ENCODE measurements at places on chromosomes 13 and 19.

DNA sequence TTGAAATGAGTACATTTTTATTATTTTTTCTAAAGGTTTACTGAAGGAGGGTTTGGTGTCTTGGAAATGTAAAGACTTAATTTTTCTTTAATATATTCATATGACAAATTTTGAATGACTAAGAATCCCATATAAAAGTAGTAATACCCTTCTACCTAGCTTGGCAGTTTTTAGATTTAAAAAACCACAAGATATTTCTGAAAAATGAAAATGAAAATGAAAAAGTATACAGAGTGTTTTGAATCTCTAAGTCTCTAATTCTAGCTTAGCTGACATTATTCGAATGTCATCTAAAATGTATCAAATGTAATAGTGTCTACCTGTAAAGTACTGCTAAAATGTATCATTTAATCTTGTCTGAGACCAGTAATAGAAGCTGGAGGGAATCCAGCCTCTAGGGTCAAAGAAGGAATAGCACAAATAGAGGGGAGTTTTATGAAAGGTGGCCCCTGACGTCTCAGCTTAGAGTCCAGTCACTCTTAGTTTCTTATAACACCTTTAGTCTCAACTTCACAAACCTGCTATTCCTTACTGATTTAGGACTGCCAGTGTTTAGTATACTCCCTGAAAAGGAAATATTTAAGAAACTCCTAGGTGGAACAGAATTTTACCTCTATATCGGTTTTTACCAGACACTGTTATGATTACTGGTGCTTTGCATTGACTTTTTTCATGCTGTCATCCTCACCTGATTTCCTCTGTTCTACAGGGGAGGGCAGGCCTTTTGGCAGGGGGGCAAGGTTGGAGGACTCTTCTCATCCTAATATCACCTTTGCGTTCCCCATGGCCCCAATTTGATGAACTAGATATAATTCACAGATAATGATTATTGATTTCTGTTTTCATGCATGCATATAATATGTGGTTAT is 16.2 kb upstream of the MIR17HG start:
- DNase-seq: no peak

DNA sequence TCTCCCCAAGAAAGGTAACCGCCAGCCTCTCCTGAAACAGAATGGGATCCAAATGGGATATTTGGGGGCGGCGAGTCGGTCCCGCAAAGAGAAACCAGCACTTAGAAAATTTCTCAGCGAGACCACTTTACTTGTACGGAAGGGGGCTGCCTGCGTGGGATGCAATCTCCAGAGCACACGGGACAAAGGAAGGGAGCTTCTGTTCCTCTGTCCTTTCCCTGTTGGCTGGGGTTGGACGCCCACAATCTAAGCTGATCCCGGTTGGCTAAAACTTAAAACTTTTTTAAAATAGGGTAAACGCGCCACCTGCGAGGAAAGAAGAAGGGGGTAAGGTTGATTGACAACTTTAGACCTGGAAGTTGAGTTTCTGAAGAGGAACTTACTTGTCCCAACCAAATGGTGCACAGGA is 826 bp upstream of the BSG start:
- peak; percentile 47 for DNase-seq

DNA sequence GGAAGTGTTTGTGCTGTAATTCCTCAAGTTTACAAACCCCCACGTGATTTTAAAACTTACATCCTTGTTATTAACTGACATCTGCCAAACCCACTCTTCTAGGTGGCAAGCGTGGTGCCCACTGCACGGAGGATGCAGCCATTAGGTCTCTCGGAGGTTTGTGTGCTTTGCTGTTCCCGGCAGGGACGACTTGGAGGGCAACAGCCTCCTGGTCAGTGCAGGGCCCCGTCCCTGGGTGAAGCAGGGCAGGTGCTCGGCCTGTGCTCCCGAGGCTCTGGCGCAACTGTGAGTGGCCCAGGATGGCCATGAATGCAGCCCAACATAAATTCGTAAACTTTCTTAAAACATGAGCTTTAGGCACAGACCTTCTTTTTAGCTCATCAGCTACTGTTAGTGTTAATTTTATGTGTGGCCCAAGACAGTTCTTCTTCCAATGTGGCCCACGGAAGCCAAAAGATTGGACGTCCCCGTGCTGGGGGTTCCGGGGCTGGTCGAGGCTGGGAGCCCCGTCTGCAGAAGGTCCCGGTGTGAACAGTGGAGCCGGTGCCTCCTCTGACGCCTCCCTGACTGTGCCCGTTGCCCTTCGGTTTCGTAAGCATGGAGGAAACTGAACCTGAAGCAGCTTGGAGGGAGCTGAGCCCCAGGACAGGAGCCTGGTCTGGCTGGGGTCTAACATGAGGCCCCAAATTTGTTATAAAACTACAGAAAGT is 11.9 kb downstream of the GAS6 start:
- DNase-seq: no peak

DNA sequence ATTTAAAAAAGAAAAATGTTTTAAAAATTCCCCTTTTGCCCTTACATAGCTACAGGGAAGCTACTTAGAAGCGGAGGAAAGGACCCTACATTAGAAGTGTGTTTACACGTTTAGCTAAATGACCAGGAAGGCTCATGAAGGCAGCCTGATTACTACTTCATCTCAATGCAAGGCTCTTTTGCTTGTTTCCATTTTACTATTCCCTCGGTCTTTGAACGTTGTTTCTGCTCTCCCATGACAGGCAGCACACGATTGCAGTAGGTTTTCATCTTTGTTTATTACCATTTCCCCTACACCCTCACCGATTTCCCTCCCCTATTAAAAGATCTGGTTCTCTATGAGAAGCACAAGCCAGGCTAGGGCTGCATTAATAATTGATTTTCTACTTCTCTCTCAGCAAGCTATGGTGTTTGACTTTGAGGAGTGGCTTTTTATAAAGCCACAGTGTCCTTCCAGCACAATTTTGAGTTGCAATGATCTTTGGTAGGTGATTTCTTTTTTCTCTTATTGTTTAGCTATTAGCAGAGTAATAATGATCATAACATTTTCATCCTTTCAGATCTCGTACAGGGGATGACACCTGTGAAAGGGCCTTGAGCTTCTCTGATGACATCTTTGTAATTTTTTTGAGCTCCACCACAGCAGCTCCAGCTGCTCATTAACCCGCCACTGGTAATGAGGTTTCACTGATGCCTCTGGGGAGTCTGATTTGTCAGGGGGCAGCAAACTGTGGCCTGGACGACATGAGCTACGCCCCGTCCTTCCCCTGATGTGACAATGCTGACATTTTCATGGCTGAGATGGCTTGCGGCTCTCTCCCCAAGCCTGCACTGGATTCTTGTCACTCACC is 670.3 kb downstream of the UQCRFS1 start:
- DNase-seq: no peak

- DNase-seq: no peak
Observed at GRCh38 chr13:111611651-111612050, 291.2 kb downstream of the TEX29 start.

DNA sequence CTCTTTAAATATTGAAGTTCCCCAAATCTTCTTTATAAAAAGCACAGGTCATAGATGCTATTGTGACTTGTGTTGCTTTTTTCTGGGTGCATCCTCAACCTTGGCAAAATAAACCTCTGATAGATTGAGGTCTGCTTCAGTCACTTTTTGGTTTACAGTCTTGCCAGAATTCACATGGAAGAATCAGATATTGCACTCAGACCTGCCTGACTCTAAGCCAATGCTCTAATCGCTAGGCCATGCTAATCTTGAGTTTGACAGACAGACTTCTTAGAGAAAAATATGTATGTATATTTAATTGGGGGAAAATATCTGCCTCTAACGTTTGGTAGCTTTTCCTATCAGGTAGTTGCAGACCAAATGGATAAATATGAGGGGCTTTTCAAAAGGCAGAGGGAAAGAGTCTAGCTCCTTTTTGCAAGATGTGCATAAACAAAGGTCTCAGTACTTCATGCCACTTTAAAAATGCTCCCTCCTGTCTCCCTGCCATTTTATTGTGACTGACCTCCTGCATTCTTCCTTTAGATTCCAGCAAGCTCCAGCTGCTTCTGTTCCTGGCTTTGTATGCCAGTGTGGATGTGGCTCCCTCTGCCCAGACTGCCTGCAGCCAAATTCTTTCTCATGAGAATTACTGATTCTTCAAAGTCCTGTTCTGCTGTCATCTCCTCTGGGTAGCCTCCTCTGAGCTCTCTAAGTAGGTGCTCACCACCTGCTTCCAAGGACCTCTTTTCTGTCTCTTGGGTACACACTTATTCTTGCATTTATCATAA is 42.4 kb upstream of the RFC3 start:
- DNase-seq: no peak

DNA sequence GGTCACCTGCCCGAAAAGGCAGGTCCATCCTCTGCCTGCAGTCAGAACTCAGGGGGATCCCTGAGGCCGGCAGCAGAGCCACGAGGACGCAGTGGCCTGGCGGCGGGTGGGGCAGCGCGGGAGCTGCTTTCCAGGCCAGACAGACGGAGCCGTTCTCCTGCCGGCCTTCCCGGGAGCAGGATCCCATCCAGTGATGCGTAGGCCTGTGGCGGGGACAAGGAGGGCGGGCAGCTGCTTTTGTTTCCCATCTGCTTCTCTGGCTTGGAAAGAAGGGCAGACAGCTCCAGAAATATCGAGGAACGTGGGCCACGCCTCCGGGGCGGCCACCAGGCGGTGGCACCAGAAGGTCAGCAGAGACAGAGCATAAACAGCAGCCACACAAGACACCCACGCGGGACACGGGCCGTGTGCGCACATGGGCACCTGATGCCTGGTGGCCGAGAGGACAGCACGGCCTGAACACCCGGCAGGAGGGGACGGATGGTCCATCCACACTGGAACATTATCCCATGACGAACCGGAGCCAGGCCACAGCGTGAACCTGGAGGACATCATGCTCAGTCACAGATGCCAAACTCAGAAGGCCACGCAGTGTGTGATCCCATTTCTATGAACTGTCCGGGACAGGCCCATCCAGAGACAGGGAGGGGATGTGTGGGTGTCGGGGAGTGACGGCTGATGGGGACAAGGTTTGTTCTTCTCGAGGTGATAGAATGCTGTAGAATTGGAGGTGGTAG is 13.9 kb upstream of the MKNK2 start:
- no peak for DNase-seq

- DNase-seq: no peak
Observed at GRCh38 chr13:93413972-93414717, 187.5 kb downstream of the GPC6 start.

GRCh38 chr19:18529782-18530181 is 7.9 kb upstream of the ELL start:
- no peak for DNase-seq

GRCh38 chr19:1584500-1585242 is 8.0 kb downstream of the MBD3 start:
- no peak for DNase-seq

DNA sequence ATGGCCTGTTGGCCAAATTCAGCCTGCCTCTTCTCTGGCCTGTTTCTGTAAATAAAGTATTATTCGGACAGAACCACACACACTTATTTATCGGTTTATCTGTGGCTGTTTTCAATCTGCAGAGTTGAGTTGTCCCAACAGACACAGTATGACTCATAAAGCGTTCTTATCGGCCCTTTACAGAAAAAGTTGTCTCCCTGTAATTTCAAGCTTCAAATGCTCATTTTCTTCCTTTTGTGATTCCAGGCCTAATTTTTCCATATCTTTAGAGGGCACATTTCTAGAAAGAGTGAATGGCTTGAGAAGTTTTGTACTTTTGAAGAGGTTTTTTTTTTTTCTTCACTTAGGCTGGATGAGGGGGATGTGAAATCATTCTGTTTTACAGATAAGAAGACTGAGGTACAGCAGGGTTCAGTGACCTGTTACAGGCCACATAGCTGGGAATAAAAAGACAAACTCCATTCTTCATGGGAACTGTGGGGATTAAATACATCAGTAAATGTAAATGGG is 440.9 kb downstream of the TSHZ3 start:
- no peak for DNase-seq

- DNase-seq: no peak
Observed at GRCh38 chr13:24680258-24680920, at the start of gene ATP12A. Gene ATP12A (plus strand): TSS chr13:24680408. CDS start chr13:24680744, 336 bp downstream.

DNA sequence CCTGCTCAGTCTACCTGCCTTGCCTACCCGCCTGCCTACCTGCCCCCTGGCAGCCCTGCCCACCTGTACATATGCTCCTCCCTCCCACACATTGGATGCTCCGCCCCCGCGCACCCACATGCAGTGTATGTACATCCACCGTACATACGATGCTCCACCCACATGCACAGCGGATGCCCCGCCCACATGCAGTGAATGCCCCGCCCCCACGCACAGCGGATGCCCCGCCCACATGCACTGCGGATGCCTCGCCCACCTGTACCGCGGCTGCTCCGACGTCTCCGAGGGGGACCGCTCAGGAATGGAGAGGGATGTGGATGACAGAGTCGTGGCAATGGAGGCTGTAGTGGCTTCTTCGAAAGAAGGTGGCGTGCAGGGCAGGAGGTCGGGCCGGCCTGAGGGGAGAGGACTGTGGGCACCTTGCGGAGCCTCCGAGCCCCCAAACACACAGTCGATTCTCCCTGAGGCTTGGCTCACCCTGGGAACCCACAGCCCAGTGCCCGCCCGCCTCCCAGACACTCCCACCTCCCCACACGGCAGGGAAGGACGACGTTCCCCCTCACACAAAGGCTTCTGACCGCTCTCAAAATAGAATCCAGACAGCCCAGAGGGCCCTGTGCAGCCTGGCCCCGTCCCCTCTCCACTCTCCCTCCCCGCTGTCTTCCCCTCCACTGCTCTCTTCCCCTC is 16.5 kb upstream of the CACTIN start:
- no peak for DNase-seq

- DNase-seq: no peak
Observed at GRCh38 chr13:46062185-46062584, 9.6 kb upstream of the ZC3H13 start.

DNA sequence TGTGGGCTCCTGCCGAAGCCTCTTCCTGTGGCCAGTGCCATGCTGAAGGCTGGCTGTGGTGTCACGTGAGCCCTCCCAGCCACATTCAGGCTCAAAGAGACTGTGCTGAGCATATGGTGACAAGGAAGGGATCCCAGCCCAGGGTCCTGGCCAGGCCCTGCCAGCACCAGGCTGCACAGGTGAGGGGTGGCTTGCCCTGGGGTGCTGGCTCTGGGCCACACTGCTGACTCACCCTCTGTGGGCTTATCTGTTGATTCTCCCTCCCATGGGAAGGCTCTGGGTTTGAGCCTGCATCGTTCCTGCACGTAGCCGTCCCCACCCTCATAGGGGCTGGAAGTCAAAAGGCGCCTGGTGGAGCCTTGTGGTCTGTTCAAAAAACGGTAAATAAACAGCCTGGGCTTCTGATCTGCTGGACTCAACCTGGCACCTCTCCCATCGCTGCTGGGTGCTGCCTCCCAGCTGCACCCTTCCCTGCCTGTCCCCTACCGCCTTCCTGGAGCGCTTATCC is 31.1 kb downstream of the DNM2 start:
- no peak for DNase-seq

GRCh38 chr19:16094360-16095070 is 17.2 kb upstream of the RAB8A start:
- no peak for DNase-seq

GRCh38 chr13:22218797-22219196 is 547.9 kb downstream of the FGF9 start:
- DNase-seq: no peak

GRCh38 chr13:73803997-73804396 is 330.2 kb downstream of the KLF12 start:
- no peak for DNase-seq

DNA sequence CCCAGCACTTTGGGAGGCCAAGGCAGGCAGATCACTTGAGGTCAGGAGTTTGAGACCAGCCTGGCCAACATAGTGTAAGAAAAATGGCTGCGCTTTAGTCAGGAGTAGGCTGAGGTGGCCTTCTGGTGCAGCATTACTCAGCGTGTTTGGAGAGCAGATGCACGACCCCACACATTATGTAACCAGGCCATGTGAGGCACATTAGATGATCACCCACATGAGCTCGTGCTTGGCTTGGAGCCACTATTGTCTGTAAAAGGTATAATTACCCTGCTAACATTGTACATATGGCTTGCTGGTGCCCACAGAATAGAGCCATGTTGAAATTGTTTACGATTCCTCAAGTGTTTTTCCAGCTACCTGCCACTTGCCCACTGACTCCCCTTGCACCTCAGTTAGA is 24.0 kb upstream of the SCEL start:
- DNase-seq: no peak

All from KG1 (cell line).